Foreskin melanocyte (primary cell): ENCODE measurements at places on chromosomes 12 and 14.
A peak's percentile ranks its signal among the peaks of the same experiment; 100 is the strongest.

DNA sequence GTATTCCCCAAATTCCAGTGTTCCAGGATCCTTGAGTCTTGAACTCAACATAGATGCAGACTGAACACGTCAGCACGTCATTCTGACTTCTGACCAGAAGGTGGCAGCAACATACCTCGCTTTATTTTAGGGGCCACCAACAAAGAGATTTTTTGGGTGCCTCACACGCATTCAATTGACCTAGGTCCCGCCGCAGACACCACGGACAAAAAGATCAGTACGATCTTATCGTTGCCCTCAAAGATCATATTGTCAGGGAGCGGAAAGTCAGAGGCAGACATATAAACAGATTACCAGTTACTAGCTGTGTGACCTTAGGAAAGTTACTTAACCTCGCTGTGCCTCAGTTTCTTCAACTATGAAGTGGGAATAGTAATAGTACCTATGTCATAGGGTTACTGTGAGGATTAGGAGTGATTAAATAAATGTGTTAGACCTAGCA, 6.5 kb upstream of the PRPH start:
- DNase-seq: peak; percentile 42

- no peak for DNase-seq
These were observed 836 bp downstream of the EVL start for GRCh38 chr14:100065942-100066574.

GRCh38 chr12:54684636-54685630, 36.8 kb upstream of the DCD start:
- DNase-seq: no peak

GRCh38 chr12:1916371-1917171, 1.9 kb downstream of the CACNA2D4 start:
- DNase-seq: no peak

DNA sequence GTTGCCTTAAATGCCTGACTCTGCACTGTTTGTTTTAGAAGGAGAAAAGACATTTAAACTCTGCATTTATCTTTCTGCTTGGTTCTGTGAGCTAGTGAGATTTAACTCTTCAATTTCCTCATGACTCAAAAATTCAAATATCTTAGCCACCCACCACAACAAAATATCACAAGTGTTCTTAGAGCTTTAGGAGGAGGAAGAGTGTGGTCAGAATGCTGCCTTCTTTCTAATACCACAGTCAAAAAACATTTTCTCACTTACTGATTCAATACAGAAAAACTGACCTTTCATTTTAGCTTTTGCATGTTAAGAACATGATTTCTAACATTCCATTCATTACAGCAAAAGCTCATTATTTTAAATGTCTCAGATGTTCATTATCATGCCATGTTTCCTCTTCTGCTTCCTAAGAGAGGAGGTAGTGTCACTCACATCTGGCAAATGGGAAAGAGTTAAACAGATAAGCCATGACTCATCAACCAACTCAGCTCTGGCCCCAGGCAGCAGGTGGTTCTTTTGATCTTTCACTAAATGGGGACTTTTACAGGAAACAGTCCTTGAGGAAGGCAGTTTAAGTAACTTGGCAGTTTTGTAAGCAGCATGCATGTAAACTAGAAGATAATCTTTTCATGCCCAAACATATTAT, 56.4 kb upstream of the RNU6-8 start:
- DNase-seq: peak; percentile 38

DNA sequence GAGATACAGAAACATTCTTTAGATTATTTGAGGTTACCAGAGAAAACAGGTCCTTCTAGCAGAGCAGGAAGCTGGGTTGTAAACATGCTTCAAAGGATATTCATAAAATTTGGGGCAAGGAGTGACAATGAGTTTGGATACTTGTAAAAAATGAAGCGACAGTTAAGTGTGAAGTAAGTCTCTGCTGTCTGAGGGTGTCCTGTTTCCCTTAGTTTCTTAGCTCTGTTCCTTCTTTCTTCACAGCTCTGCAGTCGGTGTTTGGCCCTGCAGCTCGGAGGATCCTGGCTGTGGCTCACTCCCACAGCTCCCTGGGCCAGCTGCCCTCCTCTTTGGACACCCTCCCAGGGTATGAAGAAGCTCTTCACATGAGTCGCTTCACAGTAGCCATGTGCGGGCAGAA, 10.8 kb downstream of the TMEM52B start:
- no peak for DNase-seq

DNA sequence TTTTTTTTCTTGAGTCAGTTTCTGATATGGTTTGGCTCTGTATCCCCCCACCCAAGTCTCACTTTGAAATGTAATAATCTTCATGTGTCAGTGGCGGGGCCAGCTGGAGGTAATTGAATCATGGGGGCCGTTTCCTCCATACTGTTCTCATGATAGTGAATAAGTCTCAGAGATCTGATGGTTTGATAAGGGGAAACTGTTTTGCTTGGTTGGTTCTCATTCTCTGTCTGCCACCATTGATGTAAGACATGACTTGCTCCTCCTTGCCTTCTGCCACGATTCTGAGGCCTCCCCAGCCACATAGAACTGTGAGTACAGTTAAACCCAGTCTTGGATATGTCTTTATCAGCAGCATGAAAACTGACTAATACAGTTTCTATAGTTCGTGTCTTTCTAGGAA, 42.9 kb downstream of the WNK1 start:
- DNase-seq: no peak

GRCh38 chr12:16605642-16606116, 283 bp downstream of the LMO3 start:
- peak; percentile 40 for DNase-seq

DNA sequence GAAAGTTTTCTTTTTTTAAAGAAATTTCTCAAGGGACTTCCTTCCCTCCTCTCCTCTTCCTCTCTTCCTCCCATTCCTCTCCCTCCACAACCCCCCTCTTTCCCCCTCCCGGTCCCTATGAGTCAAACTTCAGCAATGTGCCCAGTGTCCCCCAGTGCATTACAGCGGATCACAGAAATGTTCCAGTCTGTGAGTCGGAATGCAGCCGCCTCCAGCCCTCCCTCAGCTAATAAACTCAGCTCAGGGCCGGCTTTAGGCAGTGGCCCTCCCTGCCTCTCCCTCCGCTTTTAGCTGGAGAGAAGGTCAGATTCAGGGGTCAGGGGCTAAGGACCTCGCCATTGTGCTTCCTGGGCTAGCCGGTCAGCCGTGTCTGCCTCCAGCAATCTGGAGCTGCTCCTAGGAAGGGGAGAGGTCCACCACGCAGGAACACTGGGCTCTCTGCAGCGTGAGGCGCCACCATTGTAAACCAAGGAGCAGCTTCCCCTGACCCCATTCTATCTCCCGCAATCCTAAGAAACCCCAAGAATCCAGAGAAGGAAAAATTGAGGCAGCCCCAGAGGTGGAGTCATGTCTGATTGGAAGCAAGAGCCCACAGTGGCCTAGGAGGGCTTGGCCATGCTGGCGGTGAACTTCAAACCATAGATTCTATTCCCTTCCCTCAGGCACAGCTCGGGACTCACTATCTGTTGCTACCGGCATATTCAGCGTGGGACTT, 1.1 kb upstream of the HDAC7 start:
- peak; percentile 93 for DNase-seq

- DNase-seq: no peak
These were observed 421.2 kb downstream of the CCDC91 start for GRCh38 chr12:28611449-28611848.

DNA sequence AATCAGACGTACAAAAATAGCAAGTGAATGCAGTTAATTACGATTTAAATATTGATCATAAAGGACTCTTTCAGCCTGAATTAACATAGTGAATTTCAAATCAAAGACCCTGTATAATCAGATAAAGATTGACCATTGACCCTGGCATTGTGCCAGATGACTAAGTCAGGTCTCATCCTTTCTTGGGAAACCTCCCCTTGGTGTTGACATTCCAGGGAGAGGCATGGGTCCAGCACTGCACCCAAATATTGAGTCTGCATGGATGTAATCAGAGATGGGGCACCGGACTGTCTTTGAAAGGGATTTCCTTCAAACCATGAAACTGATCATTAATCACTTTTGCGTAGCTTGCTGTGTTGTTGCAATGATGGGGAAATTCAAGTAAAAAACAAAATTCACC, 1138.2 kb downstream of the BCL11B start:
- DNase-seq: no peak

DNA sequence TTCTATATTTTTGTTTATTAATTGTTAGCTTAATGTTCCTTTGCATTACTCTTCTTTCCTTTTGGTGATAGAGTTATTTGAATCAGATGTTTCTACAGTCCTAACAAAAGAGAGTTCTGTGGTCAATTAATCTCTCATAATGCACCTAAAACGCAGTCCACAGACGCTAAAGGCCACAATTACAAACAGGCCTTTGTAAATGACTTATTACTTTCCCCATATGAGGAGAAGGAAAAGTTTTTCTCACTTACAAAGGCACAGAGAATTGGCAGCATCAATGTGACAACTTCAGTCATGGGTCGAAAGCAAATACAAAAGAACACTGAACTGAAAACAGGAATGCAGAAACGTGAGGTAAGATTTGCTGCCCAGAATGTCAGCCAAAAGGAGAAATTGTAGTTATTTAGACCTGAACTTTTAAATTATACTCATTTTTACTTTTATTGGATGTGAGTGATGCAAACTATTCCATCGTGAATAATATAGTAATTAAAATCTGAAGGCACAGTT, 142.0 kb upstream of the SYT10 start:
- no peak for DNase-seq

DNA sequence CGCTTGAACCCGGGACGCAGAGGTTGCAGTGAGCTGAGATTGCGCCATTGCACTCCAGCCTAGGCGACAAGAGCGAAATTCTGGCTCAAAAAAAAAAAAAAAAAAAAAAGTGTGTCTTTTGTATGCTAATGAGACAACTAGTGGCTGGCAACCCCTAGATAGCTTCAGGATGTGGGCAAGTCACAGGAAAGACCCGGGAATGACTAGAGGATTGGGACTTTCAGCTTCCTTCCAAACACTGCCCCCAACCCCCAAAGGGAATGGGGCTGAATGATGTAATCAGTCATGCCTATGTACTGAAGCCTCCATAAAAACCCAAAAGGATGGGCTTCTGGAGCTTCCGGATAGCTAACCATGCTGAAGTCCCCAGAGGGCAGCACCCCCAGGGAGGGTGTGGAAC, 28.6 kb downstream of the USP44 start:
- DNase-seq: no peak

GRCh38 chr14:20412876-20413743, at the start of gene TEP1:
Gene TEP1 (minus strand): TSS chr14:20413501. CDS start chr14:20408439, 5,062 bp downstream.
- DNase-seq: peak; percentile 82

GRCh38 chr12:38875586-38876228, 29.7 kb downstream of the CPNE8 start:
- no peak for DNase-seq

- no peak for DNase-seq
These were observed 16.0 kb downstream of the XRCC3 start for GRCh38 chr14:103699261-103699661.

GRCh38 chr12:127294651-127295210, 972.2 kb upstream of the TMEM132C start:
- DNase-seq: no peak

GRCh38 chr14:30349520-30349919, 209.4 kb upstream of the G2E3 start:
- no peak for DNase-seq

DNA sequence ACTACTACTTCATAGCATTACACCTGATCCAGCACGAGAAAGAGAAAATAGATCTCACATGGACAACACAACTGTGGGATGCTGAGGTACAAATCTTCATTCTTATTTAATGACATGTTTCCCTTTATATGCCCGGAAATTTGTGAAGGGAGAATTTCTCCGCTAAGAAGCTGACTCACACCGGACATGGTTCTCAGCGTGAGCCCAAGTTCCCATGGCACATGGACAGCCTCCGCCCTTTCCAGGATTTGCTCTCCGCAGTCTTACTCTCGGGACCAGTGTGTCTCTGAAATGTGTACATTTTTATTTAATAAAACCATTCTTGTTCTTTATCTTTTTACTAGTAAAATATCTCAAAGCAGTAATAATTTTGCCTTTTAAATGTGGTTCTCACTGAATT, 1154.8 kb downstream of the TMEM121 start:
- DNase-seq: no peak

DNA sequence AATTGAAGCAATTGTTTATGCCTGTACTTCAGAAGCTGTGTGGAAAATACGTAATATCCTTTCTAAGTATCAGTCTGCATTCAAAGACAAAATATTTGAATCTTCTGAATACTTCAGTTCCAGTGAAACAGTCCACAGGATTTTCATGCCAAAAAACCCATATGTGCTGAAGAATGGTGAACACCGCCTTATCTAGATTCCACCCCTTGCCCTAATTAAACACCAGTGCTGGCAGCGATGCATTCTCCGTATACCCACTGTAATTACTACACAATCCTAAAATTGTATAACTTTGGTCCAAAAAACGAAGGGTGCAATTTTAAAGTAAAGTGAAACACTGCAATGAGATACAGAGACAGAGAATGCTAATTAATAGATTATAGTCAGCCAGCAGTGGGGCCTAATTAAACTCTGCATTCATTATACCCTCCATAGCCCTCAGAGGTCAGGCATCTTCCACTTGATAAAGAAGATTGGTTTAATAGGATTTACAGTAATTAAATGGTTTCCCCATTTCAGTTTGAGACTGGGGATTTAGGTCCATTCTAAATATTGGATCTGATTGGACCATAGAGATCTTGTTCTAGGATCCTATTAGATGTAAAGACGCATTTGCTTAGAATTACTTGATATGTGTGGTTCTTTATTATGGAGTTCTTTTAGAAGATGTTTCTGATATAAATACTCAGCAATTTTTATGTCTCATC, 43.9 kb downstream of the ERC1 start:
- DNase-seq: no peak

GRCh38 chr12:84912198-84913128, at the start of gene SLC6A15:
Gene SLC6A15 (minus strand): TSS chr12:84912799. CDS start chr12:84892120, 20,679 bp downstream.
- DNase-seq: peak; percentile 81

DNA sequence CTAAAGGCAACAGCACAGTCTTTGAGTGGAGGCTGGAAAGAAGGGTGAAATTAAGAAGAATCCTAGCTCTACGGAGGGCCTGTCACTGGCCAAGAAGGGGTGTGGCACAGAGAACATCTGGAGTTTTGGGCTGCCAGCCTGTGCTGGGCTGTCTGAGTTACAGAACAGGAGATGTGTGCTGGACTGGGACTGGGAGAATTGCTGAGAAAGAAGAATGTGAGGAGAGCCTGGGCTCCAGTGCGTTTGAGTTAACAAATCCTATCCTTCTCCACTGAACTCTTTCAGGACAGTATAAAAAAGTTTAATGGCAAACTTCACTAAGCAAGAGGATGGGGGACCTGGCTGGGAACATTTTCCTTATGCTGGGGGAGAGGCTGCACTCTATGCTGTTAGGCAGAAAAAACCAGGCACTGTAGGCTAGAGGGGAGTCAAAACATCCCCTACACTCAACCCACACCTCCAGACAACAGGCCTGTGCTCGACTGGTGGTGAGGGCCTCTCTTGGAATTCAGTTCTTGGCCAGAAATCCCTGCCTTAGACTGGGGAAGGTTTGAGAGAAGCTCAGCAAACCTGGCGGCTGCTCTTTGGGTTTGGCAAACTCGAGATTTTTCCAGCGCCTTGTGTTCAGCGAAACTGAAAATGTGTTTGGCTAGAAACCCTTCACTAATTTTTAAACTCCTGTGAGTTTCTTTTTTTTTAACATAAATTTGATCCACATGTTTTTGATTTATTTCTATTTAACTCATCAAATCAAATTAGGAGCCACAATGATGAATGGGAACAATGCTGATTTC, 217.3 kb downstream of the MON2 start:
- no peak for DNase-seq

GRCh38 chr14:65214741-65215140, 112.4 kb upstream of the MAX start:
- no peak for DNase-seq
